ENCODE measurements at places on chromosomes 7 and 10. TPM values are rescaled to one million over a fixed set of nuclear protein-coding genes. Genes with fewer than 3 reads are reported as not detected.

The SEMA4G gene
- 8.0 TPM for total RNA-seq

The CCL24 gene
- not detected for total RNA-seq

The ZNF467 gene
- total RNA-seq = 64.2 TPM

The MSMB gene
- total RNA-seq = not detected
